Islet precursor cell (in vitro differentiated cells): ENCODE measurements at places on chromosomes 6 and 20.

DNA sequence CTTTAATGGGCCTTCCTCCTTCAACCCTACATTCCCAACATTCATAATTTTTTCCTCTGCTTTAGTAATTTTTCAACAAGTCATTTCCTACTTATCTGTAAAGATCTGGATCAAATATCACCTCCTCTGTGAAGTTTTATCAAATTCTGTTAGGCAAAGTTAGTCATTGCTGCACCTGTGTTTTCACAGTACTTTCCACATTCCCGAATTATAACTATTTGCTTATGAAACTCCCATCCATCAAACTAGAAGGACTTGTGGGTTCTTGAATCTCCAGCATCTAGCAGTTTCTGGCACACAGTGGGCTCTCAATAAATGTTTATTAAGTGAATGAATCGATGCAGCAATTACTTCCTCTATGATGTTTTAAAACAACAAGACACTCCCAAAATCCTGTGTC is 257.6 kb downstream of the HDGFL1 start:
- DNase-seq, result no peak

DNA sequence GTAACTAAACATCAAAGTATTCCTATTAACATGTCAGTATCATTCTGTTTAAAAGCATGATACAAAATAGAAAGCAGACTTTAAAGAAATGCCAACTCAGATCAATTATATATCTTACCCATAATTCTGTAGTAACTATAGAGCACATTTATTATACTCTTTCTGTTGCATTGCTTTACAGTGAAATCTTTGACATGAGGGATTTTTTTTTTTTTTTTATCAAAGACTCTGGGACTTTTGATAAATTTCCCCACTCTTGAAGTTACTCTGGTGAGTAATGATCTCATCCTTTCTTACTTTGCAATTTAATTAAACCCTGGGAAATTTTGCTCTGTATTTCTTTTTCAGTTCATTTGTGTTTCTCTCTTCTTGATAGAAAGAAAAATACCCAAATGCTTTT is 17.4 kb downstream of the ADGRF4 start:
- DNase-seq, result no peak

- DNase-seq, result no peak
Measured at GRCh38 chr20:43724383-43724782, 2.4 kb downstream of the GTSF1L start.

GRCh38 chr6:16562498-16562897 is 198.8 kb downstream of the ATXN1 start:
- DNase-seq, result no peak

DNA sequence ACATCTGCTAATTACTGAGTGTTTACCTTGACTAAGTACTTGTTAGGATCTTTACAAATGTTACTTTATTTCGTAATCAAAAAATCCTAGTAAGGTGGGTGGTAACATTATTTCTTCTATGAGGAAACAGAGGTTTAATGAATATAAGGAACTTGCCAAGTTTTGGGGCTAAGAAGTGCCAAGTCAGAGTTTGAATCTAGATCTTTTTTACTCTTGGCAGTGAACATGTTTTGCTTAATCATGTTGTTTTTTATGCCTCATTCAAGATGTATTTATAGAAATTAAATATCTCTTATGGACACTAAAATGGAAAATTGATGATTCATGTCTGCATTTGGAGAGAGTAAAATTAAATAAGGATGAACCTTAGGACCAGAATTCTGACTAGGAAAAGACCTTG is 393.7 kb downstream of the UTRN start:
- DNase-seq, result no peak

- DNase-seq, result no peak
Measured at GRCh38 chr6:135586844-135587243, 89.3 kb upstream of the AHI1 start.

DNA sequence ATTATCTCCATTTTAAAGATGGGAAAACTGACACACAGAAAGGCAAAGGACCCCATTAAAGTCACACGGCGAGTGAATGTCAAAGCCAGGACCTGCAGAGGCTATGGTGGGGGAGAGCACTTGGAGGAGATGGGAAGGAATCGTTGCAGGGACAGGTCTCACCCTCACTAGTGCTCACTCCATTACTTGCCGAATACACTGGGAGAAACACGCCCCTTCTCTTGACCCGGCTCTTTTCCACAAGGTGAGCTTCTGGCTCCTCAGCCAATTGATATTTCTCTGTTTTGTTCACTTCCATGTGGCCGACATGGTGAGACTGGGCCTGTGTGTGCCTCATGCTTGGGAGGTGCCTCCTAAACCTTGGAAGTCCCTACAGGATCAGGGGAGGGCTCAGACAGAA is 117.8 kb upstream of the KCNG1 start:
- peak; percentile 14 for DNase-seq

- DNase-seq, result no peak
Measured at GRCh38 chr6:10154251-10154650, 260.6 kb downstream of the TFAP2A start.

GRCh38 chr6:135951169-135951568 is 99.7 kb downstream of the PDE7B start:
- DNase-seq, result no peak
